ENCODE measurements at places on chromosomes 4 and X.

DNA sequence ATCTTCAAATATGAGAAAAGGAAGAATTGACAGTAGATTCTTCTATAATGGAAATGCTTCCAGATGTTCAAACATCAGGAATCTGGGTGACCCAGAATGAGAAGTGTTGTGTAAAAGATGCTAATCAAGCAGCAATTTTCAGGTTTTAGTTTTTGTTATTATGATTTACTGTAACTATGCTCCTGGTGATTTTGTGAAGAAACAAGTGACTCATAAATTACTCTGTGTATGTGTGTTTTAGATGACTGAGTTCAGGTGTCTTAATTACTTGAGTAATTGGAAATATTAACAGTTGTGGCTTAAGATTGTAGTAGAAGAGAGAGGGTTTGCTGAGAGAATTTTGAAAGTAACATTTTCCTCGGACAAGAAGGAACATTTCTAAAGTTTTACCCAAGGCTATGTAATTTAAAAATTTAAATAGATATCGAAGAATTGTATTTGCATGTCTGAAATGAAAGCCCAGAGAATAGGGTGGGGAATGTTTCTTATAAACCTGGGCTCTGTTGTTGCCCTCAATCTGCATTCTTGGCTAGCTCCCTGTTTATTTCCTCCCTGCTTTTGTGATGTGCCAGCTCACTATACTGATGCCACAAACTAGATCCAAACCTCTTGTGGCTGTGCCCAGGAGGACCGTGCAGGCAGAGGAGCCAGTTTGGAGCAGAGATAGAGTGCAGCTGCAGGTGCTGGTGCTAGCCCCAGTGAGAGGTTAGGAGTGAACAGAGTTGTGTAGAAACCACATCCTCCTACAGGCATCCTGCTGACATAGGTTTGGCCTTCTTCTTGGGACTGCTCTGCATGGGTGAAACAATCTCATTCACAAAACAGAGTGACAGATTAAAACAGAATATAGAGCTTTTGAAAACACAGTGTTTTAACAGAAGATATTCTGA, 25.4 kb upstream of the TNIP3 start:
- no peak overlapping the region for H3K4me3 ChIP-seq
- H3K27ac ChIP-seq: no peak overlapping the region
- no peaks in the 10 kb centered on the region for H3K36me3 ChIP-seq
- ATAC-seq: no peak
- no peaks in the 10 kb centered on the region for H3K4me1 ChIP-seq

- H3K4me1 ChIP-seq: no peaks in the 10 kb centered on the region
- no peak overlapping the region for H3K27ac ChIP-seq
- H3K36me3 ChIP-seq: no peaks in the 10 kb centered on the region
- ATAC-seq: no peak
Measured at GRCh38 chrX:14777525-14777924, 95.3 kb downstream of the FANCB start.

DNA sequence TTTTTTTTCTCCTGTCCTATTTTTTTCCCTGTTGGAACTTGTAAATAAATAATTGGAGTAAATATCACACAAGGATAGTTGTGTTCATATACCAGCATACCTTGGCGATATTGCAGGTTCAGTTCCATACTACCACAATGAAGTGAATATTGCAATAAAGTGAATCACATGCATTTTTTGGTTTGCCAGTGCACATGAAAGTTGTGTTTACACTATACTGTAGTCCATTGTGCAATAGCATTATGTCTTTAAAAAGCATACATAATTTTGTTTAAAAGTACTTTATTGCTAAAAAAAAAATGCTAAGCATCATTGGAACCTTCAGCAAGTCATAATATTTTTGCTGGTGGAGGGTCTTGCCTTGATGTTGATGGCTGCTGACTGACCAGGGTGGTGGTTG, 88.6 kb downstream of the GSTCD start:
- H3K27me3 ChIP-seq: no peaks in the 10 kb centered on the region
- H3K4me1 ChIP-seq: no peaks in the 10 kb centered on the region
- H3K36me3 ChIP-seq: no peaks in the 10 kb centered on the region
- no peak for ATAC-seq
- H3K27ac ChIP-seq: no peak overlapping the region

DNA sequence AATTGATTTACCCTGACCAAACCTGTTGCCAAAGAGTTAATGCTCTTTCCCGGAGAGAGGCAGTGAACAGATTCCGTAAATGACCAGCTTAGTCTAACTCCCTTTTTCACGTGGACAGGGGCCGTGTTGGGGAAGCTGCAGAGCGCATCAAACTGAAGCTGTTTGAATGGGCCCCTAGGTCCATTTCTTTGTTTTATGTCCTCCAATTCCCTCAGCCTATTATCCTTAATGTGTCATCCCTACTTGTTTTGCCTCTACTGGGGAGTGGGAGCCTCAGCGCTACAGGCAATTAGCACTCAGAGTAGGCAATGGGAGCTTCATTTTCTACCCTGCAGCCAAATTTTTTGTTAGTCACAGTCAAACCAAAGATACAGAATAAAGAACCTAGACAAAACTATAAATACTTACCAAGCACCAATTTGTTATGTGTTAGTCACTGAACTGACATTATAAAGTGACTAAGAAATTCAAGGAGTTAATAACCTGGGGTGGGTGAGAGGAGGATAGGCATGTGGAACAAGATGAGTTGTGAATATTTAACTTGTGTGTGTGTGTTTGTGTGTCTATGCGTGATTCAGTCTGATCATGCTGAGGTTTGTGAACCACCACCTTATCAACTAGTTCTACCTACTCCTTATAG, 417.4 kb downstream of the PACRGL start:
- no peak overlapping the region for H3K27ac ChIP-seq
- no peaks in the 10 kb centered on the region for H3K36me3 ChIP-seq
- H3K4me1 ChIP-seq: no peaks in the 10 kb centered on the region
- no peaks in the 10 kb centered on the region for H3K27me3 ChIP-seq
- no peak overlapping the region for H3K4me3 ChIP-seq

DNA sequence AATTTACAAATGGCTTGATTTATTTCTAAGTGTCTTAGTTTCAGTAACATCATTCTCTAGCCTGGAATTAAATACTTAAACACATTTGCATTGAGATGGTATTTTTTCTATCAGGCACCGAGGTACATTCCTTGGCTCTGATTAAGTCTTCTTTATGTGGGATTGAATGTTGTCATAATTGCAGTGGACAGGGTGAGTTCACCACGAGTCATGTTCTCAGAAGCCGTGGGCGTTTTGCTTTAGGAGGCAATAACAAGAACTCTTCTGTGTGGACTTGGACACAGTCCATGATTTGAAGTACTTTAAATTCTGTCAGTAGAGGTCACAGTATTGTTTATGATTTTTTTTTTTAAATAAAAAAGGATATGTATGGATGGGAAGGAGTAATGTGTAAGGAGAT, 57.1 kb upstream of the EFHC2 start:
- H3K4me3 ChIP-seq: no peak overlapping the region
- H3K27me3 ChIP-seq: no peaks in the 10 kb centered on the region
- H3K36me3 ChIP-seq: no peaks in the 10 kb centered on the region
- ATAC-seq: no peak
- H3K4me1 ChIP-seq: no peaks in the 10 kb centered on the region
- H3K27ac ChIP-seq: no peak overlapping the region

DNA sequence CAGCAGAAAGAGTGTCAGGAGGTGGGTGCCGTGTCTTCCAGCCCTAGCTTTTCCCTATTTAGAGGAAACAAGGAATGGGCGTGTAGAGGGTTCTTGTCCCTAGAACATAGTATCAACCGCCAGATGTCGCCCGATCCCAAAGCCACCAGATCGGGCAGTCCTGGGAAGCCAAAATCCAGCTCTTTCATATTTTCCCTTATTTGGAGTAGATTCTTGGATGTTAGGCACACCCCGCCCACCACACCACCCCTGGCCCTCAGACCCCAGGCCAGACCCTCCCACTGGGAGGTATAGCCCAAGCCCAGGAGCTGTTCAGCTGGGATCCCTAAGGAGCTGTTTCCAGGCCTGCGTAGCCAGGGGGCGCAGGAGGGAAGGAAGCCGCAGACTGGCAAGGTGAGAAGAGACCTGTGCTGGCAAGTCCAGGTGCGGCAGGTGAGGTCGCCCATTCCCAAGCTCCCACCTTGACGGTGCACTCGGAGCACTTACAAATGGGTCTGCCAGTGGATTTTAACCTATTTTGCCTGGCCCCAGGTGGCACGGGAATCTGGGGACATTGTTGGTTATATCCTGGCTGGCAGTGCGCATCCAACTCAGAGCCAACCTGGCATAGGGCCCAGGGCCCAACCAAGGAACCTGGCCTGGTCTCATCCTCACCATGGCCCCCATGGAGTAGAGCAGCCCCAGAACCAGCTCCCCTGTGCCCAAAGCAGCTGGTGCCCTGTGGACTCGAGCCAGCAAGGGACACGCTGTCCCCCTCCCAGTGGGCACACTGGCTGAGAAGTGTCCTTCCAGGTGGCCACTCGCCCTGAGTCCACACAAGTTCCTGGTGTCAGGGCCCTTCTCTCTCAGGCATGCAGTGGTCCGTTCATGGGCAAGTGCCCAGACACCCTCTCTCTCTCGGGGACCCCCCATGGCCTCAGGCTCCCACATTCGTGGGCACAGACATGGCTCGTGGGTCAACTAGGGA, 811 bp downstream of the FLNA start:
- H3K4me3 ChIP-seq: peak overlapping the region; percentile 74
- H3K27me3 ChIP-seq: no peaks in the 10 kb centered on the region
- no peak for ATAC-seq
- H3K27ac ChIP-seq: peak overlapping the region; percentile 94
- H3K4me1 ChIP-seq: peaks cover 48% of the 10 kb centered on the region
- H3K36me3 ChIP-seq: no peaks in the 10 kb centered on the region

DNA sequence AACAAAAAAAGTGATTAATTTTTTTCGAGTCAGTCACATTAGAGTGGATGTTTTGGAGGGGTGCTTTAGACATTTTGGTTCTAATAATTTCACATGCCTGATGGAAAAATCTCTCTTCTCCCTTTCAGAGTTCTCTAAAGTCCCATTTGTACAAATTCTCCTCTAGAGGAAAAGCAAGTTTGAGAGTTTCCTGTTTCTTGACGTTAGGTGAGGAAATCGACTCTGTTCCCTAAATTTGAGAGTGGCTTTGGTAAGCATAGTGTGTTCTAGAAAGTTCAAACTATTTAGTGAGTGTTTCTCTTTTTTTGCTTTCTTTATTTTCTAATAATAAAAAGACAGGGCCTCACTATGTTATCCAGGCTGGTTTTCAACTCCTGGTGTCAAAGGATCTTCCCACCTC, 1.6 kb upstream of the ATP6AP2 start:
- no peak overlapping the region for H3K27ac ChIP-seq
- ATAC-seq: no peak
- H3K27me3 ChIP-seq: no peaks in the 10 kb centered on the region
- H3K36me3 ChIP-seq: no peaks in the 10 kb centered on the region

GRCh38 chr4:177573507-177573906, 131.3 kb upstream of the AGA start:
- H3K4me3 ChIP-seq: no peak overlapping the region
- H3K27me3 ChIP-seq: no peaks in the 10 kb centered on the region
- ATAC-seq: no peak
- no peaks in the 10 kb centered on the region for H3K4me1 ChIP-seq
- no peaks in the 10 kb centered on the region for H3K36me3 ChIP-seq

GRCh38 chr4:68216501-68216900, 29.0 kb downstream of the TMPRSS11B start:
- ATAC-seq: no peak
- H3K27ac ChIP-seq: no peak overlapping the region
- no peak overlapping the region for H3K4me3 ChIP-seq

DNA sequence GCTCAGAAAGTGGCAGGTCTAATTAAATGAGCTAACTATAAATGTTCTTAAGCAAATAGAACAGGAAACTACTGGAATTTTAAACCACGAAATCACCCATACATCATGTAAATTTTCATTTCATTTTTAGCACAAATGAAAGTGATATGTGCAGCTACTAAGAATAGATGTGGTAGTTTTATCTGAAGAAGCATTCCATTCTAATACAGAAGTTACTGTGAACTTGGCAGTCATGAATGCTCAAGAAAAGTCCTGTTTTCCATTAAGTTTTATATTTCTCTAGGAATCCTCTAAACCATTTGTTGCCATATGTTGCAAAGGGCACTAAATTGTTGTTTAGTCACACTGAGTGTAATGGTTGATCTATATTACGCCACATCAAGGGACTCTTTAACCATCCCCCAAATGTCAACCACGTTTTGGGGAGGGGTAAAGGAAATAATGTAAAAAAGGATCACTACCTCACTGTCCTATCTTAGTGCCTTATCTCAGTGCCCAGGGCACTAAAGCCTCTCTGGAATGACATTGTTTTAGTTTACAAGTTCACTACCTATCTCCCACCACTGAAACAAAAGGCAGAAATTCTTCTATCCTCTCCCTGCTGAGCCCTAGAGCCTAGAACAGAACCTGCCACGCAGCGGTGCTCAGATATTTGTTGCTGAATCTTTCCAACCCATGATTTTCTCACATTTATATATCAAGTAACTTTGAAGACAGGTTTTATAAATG, 118.0 kb downstream of the SHISA3 start:
- H3K36me3 ChIP-seq: no peaks in the 10 kb centered on the region
- H3K27ac ChIP-seq: no peak overlapping the region
- H3K4me1 ChIP-seq: no peaks in the 10 kb centered on the region
- no peaks in the 10 kb centered on the region for H3K27me3 ChIP-seq

- no peaks in the 10 kb centered on the region for H3K4me1 ChIP-seq
- H3K36me3 ChIP-seq: no peaks in the 10 kb centered on the region
- no peak overlapping the region for H3K27ac ChIP-seq
- no peaks in the 10 kb centered on the region for H3K27me3 ChIP-seq
- no peak overlapping the region for H3K4me3 ChIP-seq
- ATAC-seq: no peak
Measured at GRCh38 chrX:151031391-151031975, 48.3 kb downstream of the HMGB3 start.

DNA sequence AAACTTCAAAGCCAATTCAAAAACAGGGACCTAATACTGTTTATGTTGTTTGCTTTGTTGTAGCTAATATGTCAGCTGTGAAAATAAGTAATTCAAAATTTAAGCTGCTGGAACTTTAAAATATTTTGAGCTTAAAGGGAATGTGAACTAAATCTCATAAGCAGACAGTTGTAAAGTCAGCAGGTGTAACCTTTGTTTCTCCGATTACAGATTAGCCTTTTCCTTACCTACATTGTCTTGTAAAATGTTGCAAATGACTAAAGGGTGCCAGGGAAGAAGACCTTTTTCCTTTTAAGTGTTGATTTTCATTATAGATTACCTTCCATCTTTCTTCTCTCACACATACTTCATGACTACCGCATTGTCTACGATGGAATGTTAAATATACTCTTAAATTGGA, 405.1 kb downstream of the KCNIP4 start:
- no peak overlapping the region for H3K4me3 ChIP-seq
- H3K36me3 ChIP-seq: no peaks in the 10 kb centered on the region
- ATAC-seq: no peak
- H3K27me3 ChIP-seq: peaks cover 5% of the 10 kb centered on the region
- no peak overlapping the region for H3K27ac ChIP-seq
